ENCODE measurements at places on chromosomes 6 and 20.

GRCh38 chr6:9646342-9647070, 768.4 kb downstream of the TFAP2A start:
- DNase-seq = no peak

GRCh38 chr20:37336369-37337207, 9.4 kb upstream of the SRC start:
- DNase-seq = peak; percentile 45

DNA sequence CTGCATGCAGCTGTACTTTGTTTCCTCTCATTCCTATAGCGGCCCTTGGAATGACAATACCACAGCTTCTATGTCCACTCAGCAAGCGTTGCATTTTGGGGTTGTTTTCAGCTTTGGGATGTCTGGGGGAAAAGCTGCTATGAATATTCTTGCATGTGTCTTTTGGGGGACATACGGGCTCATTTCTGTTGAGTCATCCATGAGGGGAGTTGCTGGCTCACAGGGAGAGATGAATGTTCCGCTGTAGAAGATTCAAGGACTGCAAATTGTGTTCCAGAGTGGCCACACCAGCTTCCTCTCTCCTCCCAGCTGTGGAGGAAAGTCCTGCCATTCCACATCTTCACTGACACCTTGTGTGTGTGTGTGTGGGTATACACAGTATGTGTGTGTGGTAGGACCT, 43.3 kb downstream of the TGM2 start:
- DNase-seq = no peak

- no peak for DNase-seq
These were observed 71.7 kb downstream of the FOXO3 start for GRCh38 chr6:108632441-108632840.

DNA sequence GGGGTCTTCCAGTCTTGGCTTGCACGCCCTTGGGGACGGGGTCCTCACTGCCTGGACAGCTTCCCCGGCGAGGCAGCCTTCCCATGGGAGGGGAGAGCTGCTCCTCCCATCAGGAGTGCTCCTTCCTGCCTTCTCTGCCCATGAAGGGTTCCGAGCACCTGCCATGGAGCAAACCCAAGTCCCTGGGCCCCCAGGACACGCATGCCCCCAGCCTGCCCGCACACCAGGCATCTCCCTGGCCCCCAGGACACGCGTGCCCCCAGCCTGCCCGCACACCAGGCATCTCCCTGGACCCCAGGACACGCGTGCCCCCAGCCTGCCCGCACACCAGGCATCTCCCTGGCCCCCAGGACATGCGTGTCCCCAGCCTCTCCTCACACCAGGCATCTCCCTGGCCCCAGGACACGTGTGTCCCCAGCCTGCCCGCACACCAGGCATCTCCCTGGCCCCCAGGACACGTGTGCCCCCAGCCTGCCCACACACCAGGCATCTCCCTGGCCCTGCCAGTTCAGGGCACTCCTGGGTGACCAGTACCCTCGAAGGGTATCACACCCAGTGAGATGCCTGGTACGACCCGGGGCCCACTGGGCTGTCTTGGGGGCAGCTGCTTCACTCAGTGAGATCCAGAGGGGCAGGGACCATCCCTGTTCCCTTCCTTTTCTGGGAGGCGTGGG, 21.7 kb downstream of the COL20A1 start:
- DNase-seq = no peak

GRCh38 chr6:116351101-116351500, 19.6 kb upstream of the DSE start:
- DNase-seq = no peak

DNA sequence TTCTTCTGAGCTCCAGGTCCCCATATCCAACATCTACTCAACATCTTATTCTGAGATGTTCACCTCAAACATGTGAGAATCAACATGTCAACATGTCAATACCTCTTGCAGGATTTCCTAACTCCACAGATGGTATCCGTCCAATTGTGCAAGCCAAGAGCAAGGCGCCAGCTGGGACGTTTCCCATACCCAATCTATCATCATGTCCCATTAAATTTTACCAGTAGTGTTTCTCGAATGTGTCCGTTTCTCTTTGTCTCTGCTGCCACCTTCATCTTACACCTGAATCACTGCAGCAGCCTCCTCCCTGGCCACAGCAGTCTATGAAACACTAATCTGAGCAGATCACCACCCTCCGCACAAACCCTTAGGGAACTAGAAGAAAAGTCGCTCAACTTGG, 78.0 kb upstream of the RPS6KA2 start:
- DNase-seq = no peak

GRCh38 chr6:116265041-116265829, 11.4 kb upstream of the TSPYL4 start:
- DNase-seq = peak; percentile 41

DNA sequence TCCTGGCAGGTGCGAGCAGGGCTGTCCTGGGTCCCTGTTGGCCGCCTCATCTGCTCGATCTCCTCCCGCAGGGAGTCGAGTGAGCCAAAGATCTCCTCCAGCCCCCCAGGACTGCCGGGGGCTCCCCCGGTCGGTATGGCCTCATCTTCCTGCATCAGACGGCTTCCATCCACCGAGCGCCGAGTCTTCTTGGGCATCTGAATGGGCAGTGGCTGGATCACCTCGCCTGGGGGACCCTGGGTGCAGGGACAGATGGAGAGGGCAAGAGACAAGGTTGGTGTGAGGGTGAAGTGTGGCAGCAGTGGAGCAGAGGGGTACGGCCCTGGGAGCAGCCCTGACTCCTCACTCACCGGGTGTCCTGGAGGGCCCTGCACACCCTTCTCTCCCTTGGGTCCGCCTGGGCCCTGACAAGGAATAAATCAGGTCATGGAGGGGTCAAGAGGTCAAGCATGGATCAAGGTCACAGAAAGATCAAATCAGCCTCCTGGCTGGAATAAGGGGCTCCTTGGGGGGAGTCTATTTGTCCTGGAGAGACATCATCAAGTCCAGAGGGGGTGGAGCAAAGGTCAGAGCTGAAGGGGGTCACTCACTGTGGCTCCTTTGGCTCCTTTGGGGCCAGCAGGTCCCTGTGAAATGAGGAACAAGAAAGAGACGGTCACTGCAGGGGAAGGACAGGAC, 26.5 kb downstream of the COL11A2 start:
- DNase-seq = no peak

DNA sequence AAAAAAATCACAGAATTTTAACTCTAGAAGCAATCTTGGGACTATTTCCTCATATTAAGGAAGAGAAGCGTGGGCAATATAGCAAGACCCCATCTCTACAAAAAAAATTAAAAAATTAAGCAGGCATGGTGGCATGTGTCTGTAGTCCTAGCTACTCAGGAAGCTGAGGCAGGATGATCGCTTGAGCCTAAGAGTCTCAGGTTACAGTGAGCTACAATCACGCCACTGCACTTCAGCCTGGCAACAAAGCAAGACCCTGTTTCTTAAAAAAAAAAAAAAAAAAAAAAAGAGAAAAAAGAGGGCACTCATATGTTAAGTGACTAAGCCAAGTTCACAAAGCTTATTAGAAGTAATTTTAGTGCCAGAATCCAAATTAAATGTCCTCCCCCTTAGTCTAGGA, 100.8 kb downstream of the SESN1 start:
- no peak for DNase-seq

GRCh38 chr20:59258221-59258621, 42.2 kb upstream of the EDN3 start:
- no peak for DNase-seq

DNA sequence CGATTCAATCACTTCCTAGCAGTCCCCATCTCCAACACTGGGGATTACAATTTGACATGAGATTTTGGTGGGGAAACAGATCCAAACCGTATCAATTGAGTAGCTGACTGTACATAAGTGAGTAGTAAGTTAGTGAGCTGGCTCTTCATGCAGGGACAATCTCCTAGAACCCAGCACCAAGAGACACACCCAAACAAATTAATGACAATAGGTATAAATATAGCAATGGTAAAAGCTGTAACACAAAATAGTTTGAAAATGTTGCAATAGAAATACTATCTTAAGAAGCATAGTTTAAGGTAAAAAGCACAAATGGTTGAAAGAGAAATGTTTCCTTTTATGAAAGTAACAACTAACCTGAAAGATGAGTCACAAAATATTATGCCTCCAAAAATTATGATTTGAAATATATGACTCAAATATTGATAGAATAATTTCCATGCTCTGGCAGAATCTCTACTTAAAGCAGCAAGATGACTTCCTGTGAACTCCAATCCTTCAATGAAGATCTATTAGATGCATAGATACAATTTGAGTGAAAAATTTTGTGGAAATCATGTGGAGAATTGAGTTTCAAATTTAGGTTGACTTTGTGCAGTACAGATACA, 5.4 kb upstream of the SIRPB1 start:
- DNase-seq = no peak

DNA sequence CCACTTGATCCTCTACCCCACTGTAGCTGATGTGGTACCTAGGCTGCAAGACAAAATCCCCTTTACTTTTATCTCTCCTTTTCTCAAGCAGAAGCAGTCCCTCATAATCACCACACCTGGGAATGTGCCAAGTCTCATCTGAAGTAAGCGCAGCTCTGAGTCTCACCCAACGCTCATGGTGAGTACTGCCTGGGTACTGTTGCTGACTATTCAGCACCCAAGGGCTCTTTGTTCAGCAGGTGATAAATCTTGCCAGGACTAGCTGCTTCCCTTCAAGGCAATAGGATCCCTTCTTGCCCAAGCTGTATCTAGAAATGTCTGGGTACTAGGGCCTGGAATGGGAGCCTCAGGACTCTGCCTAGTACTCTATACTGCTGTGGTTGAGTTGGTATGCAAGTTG, 70.9 kb downstream of the GCLC start:
- no peak for DNase-seq

- DNase-seq = no peak
These were observed 24.5 kb upstream of the POPDC3 start for GRCh38 chr6:105204331-105204730.

DNA sequence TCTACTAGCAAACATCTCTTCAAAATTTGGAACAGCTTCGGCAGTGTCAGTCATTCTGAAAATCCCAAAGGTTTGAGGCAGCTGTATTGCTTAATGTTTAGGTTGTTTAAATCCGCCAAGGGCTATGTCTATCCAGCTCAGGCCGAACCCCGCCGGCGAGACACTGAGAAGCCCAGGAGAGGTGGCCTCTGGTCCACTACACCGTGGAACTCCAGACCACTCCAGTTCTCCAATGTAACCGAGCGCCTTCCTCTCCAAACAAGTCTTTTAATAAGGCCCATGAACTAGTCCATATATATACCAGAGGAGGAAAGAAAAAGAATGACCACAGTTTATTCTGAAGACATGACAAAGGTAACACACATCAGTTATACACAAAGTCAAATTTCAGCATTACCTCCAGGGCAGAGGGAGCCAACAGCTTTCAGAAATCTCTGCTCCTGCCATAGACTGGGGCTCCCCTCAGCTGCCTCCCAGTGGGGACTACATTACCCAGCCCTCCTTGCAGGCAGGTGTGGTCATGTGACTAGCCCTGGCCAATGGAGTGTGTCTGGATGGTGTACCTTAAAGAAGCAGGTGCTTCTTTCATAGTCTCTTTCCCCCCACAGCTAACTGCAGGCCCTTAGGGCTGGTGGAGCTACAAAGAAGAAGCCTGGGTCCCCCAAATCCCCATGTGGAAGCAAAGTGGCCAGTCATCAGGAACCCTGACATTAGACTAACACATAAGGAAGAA, at the start of gene RAMACL:
TSS of gene RAMACL (minus strand) at position 255 of the 733 bp plus-strand sequence. CDS start at position 54, 201 bp downstream.
- peak; percentile 37 for DNase-seq

- no peak for DNase-seq
These were observed at the start of gene R3HDML for GRCh38 chr20:44336725-44337380. Gene R3HDML (plus strand): TSS chr20:44337043. CDS start chr20:44337158, 115 bp downstream.

GRCh38 chr6:83378621-83379388, 52.0 kb downstream of the ME1 start:
- no peak for DNase-seq

DNA sequence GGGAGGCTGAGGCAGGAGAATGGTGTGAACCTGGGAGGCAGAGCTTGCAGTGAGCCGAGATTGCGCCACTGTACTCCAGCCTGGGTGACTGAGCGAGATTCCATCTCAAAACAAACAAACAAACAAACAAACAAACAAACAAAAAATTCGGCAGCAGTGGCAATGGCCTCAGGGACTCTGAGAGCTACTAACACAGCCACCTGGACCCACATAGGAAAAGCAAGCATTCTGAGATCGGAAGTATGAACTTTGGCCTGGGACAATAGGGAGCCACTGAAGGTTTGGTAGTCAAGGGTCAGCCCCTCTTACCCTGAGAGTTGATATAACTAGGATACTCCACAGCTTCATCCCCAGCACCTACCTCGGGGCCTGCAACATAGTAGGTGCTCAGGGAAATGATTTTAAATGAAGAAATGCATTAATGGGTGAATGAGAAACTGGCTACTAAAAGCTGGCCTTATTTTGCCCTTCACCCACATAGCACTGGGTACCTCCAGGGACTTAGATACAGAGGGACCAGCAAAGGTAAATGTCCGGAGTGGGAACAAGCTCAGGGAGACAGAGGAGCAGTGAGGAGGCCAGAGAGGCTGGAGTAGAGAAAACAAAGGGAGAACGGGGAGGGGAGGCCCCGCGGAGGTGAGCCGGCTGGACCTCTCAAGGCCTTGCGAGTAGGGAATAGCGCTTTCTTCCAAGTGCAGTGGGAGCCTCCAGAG, 46.6 kb upstream of the PTGIS start:
- no peak for DNase-seq

- no peak for DNase-seq
These were observed 10.6 kb upstream of the ELOVL2 start for GRCh38 chr6:11054722-11055121.

DNA sequence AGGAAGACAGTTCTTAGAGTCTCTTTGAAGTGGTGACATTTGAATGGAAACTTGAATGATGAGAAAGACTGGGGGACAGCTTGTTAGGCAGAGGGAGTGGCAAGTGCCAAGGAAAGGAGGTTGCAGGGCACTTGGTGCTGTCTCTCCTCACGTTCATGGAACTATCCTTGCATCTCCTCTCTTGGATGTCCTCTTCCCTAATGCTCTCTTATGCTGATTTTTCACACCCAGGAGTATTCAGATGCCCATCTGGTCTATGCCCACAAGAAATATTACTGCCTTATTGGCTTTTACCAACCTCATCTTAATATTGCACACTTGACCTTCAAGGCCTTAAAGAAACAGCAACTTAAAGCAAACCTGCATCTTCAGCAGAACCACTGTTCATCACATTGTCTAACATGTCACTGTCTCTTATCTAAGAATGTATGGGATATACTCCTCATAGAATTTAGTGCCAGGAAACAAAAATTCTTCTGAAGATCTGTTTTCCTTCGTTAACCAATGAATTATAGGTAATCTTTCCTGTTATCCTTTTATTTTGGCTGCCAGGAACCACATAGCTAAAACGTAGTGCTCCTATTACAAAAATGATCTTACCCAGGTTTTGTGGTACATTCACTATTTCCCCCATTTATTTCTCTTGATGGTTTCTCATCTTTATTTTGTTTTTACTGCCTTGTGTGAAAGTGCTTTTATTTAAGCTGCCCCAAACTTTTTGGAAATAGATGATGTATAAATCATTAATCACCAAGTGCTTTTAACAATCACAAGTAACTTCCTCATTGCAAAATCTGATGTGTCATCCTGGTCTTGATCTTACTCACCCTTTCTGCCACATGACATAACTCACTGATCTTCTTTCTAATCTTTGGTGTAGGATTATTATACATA, 12.8 kb downstream of the RGS17 start:
- no peak for DNase-seq

- no peak for DNase-seq
These were observed 25.6 kb upstream of the IL17A start for GRCh38 chr6:52160472-52161104.
